ENCODE measurements at places on chromosomes 5 and 9.

GRCh38 chr5:1027631-1028441, 19.2 kb downstream of the NKD2 start:
- no peak for DNase-seq

- DNase-seq, result no peak
Measured at GRCh38 chr9:123555646-123556045, 199.6 kb downstream of the CRB2 start.

DNA sequence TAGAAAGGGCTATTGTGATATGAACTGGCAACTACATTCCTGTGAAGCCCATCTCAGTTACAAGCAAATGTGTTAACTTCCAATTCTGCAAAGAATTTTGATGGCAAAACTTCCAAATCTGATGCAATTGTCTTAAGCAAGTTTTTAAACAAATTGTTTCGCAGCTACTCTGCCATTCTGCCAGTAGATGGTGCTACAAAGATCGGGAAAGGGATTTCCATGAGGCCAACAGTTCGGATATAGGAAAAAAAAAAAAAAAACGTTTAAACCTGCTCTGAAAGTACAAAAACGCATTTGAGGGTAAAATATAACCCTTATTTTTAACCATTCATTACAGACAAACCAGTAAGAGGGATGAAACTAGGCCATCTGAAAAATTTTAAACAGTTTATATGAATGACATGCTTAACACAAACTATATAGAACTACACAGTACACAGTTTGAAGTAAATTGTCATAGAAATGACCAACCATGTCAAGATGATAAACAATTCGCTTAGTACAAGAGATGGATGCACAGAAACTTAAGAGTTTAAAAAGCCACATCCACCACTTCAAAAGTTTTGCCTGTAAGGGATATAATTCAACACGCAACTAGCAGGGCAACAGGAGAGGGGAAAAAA, 2.2 kb downstream of the HNRNPA0 start:
- DNase-seq, result no peak

DNA sequence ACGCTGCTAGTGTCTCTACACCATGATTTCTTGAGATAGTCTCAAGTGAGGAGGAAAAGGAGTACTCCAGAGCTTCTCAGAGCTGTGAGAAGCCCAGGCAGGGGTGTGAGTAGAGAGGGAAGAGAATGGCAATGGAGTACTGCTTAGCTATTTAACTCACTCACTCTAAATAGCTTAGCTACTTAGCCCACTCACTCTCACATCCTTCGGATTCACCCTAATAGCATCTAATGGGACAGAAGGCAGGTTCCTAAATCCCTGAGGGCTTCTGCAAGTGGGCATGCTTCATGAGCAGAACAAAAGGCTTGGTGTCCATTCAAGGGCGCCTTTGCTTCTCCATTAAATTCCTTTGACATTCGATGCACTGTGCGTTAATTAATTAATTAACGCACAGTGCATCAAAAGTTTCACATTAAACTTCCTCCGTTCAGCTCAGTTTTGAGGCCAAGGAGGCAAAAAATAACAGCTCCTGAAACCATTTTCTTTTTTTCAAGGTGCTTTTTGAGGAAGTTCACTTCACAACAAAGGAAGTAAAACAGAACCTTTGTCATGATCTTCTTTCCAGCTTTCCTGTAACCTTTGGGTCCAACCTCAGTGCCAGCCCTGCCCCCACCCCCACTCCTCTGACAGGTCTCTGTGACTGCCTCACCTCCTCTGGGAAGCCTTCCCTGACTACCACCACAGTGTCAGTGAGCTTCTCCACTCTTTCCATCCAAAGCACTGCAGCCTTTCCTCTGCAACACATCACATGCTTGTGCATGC, 294.0 kb downstream of the SEC61B start:
- DNase-seq, result no peak

DNA sequence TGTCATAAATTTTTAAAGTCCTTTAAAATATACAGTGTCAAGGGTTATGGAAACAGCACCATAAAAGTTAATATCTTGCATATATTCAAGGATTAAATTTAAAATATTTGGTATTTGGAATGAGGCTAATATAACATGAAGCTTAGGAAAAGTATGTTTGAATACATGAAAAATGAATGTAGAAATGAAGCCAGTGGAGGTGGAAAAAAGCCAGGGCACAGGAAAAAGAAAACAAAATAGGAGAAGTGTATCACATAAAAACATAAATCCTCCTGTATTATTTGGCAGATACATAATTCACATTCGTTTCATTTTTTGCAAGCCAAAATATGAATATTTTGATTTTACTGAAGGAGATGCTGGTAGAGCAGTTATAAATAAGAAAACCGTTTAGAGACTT, 587.0 kb upstream of the ZNF608 start:
- DNase-seq, result no peak

Data from AG04450 (cell line).